ENCODE measurements at places on chromosomes 13 and 19.

DNA sequence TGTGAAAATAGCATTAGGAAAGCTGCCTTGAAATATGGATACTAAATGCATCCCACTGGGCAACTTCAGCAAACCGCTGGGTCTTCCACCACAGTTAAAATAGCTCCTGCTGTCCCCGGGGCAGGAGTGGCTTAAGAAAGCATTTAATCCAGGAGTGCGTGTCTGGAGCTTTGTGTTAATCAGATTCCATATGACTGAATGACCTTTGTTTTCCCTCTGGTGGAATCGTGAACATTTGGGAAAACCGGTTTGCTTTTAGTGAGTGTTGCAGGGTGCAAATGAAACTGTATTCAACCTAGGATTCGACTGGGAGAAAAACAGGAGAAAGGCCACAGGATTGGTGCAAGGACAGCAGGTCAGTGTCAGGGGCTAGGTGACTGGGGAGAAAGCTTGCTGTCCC is 237.6 kb upstream of the MAB21L1 start:
- DNase-seq, result no peak

DNA sequence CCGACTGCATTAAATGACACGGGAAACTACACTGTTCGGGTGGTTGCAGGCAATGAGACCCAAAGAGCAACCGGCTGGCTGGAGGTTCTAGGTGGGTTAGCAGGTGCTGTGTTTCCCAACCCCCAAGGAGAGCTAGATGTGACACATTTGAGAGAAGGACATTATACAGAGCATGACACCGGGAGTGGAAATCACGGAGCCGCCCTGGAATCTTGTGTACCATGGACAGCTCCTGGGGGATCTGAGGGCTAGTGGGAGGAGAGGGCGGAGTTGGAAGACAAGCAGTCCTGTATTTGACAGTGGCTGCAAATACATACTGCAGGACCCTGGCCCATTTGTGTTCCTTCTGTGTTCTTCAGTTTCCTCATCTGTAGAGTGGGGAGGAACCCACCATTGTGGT is 2.3 kb downstream of the CEACAM18 start:
- no peak for DNase-seq

DNA sequence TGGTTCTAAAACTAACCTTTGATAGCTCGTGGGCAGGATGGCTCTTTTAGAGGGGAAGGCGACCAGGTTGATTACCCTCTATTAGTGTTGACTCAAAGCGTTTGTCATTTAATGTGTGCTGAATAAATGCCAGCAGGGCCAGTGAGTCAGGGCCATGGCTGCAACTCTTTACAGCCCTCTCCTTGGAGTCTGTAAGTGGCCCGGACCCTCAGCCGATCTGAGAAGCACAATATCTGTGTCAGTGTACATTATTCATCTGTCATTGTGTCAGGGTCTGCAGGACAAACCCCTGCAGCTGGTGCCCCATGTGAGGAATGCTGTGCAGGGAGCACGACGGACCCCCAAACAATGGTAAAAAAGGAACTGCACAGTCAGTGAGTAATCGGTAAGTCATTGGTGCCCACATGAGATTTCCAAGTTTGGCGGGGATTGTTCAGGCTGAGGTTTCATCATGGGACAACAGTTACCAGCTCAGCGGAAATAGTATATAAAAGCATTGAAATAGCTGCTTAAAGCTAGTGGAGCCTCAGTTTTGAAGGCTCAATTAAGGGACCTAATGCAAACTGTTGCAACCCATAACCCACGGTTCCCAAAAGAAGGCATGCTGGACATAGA is 139.1 kb downstream of the ZNF675 start:
- no peak for DNase-seq

- DNase-seq, result no peak
Measured at GRCh38 chr13:89474432-89474831, 1803.3 kb downstream of the SLITRK5 start.

DNA sequence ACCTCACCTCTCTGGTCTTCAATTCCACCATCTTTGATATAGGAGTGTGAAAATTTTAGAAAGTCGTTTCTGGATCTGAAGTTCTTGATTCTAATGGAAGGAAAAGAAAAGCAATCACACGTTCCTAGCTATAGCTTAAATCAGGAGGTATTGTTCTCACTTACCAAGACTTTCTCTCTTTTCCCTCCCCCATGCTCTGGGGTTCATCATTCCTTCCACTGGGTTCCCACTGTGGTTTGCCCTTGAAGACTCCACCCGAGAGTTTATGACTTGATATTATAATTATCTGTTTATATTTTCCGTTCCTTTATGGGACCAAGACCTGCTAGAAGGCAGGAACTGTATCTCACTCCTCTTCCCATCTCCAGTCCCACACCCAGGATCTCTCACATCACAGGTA is 76.6 kb downstream of the AKAP11 start:
- DNase-seq, result no peak

DNA sequence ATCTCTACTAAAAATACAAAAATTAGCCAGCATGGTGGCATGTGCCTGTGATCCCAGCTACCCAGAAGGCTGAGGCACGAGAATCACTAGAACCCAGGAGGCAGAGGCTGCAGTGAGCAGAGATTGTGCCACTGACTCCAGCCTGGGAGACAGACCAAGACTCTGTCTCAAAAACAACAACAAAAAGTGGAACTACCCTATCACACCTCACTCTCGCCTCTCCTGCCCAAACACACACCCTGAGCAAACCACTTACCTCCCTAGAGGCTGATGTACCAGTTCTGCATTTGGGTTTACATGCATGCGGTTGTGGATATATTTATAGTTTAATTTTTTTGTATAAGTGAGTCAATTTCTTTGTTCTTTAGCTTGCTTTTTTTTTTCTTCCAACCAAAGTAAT is 7.7 kb upstream of the PTOV1 start:
- DNase-seq, result no peak

DNA sequence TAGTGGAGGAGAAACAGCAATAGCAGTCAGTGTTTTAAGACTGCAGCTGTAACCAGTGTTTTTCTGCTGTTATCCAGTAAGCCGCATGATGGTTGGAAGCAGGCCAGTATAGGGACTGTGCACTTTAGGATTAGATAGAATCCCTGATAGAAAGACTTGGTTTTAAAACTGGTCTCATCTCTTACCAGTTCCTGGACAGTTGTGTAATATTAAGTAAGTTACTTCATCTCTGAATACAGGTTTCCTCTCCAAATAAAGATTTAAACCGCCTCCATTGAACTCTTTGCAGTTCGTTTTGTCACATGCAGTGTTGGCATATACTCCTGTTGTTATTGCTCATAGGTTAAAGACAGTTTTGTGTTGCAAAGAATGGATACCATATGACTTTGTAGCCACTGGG is 25.6 kb downstream of the URI1 start:
- no peak for DNase-seq

GRCh38 chr19:38255383-38256014 is 675 bp downstream of the PPP1R14A start:
- no peak for DNase-seq

- no peak for DNase-seq
Measured at GRCh38 chr13:106479929-106480328, 55.5 kb downstream of the EFNB2 start.

DNA sequence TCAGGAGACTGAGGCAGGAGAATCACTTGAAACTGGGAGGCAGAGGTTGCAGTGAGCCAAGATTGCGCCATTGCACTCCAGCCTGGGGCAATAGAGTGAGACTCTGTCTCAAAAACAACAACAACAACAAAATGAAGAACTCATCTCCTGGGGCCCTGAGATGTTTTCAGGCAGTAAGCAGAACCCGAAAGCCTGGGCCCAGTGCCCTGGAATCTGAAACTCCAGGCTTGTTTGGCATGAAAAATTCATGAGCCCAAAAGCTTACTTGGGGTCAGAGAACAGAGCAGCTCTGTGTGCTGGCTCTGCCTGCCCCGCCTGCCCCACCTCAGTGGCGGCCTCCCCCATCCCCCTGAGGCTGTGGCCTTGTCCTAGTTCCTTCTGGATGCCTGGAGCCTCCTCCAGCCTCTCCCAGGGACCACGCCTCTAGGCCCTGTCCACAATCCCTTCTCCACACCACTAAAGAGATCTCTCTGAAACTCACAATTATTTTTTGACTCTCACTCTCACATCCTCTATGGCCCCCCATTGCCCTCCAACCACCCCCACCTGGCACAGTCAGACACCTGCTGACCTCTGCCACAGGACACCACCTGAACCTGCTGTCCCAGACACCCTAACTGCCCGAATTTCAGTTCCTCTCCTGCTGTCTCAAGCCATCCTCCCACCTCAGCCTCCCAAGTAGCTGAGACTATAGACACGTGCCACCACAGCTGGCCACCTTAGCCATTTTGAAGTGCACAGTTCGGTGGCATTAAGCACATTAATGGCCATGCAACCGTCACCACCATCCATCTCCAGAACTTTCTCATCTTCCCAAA is 6.9 kb upstream of the AP1M2 start:
- DNase-seq, result no peak

DNA sequence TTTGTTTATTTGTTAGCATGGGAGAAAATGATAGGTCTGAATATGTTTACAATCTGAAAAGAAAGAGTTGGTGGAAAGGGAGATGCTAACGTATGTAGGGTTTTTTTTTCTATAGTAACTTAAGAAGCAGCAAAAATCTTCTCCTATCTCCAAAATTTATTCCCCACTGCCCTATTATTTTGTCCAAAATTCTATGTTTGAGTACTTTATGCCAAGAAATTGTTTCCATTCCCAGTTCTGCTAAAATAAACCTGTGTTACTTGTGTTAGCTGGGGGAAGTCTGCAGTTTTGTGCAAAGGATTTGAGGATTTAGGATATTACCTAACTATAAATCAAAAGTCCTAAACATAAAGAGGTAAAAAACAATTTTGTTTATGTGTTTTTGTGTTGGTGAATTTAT is 2770.4 kb upstream of the PCDH20 start:
- no peak for DNase-seq

DNA sequence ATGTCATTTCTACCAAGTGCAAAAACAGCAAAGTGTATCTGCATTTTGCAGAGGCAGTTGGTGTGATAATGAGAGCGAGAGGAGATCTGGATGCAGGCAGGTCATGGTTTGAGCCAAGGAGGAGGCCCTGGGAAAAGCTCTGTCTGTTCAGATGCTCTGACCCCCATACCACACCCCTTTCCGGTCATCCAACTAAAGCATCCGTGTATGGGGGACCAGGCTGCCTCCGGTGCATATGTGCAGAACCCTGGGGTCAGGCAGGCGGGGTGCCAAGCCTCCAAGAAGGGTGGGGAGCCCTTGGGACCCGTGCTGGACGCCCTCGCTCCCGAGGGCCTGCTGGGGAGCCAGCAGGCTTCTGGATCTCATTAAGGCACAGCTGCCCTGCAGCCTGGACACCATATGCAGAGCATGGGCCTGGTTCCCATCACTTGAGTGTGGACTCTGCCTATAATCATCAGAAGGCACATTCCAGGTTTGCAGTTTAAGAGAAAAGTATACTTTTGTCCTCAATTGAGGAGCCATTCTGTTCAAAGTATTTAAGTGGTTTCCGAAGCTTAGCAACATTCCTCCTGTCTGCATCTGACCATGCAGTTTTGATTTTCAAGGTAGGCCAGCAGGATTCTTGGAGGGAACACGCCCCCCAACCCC is 56.1 kb downstream of the ALOX5AP start:
- no peak for DNase-seq

- DNase-seq, result no peak
Measured at GRCh38 chr13:105341758-105342157, 1193.7 kb downstream of the EFNB2 start.

DNA sequence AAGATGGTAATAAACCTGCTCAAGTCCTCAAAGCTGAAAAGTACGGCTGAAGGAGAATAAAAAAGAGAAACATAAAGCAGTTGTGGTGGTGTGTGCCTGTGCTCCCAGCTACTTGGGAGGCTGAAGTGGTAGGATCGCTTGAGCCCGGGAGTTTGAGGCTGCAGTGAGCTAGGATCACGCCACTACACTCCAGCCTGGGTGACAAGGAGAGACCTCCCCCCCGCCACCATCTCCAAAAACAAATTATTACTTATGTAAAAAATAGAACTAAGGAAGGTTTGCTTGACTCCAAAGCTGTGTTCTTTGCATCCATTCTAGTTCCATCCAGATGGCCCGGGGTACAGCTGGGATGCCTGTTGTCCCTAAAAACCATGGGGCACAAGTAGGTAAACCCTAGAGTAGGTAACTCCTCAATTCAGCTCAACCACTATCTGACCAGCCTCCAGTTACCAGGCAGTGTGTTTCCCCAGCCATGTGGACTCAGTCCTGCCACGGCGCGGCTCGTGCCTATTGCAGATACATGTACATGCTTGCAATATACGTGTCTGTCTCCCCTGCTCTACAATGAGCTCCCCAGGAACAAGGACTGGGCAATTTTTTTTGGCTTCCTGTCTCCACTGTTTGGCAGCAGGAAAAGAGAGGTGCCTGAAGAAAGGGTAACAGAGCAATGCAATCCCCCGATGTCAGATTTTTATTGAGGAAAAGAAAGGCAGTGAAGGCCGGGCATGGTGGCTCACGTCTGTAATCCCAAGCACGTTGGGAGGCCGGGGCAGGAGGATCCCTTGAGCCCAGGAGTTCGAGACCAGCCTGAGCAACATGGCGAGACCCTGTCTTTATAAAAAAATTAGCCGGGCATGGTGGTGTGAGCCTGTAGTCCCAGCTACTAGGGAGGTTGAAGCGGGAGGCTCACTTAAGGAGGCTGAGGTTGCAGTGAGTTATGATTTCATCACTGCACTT is 101.3 kb downstream of the GNG7 start:
- DNase-seq, result no peak

DNA sequence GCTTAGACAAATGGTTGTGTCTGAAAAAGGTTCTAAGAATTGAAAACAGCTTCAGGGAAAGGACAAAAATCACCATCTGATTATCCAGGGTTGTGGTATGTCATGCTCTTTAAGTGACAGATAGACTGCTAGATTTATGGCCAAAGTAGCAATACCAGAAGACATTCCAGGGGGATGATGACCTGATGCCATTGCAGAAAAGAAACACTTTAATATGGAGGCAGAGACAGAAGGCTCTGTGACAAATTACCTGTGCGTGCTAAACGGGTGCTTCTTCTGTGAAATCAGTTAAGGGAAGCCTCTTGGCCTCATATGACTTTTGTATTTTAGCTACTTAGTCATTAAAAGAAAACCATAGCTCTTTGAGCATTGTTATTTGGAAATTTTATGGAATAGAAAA is 144.3 kb upstream of the RNF113B start:
- DNase-seq, result no peak

- DNase-seq, result no peak
Measured at GRCh38 chr13:111577208-111577828, 256.9 kb downstream of the TEX29 start.

DNA sequence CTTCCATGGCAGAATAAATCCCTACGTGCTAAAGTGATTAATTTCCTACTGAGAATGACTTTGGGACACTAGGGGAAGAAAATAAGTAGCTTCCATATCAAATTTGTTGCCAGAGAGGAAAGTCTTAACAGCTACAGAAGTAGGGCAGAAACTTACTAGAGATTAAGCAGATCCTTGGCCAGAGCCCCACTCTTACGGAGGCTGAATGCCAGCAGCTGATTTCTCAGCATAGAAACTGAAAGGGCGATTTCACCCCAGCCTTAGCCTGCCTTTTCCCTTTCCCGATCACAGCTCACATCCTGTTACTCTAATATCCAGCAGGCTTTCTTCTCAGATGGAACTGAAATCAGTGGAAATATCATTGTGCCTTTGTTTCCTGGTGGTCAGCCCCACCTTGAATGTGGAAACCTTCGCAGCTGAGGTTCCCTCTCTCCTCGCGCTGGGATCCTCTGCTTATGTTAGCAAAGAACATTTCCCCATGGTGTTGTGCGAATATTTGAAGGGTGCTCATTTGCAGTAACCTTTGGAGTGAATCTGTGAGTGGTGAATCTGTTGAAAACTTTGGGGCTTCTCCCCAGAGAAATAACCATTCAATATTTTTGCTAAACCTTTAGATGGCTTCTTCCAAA is 8.4 kb downstream of the FAM124A start:
- DNase-seq, result no peak
